Activated CD8-positive, alpha-beta memory T cell treated with anti-CD3 and anti-CD28 coated beads for 1 hour (primary cell): ENCODE measurements at places on chromosomes 13 and 19.

DNA sequence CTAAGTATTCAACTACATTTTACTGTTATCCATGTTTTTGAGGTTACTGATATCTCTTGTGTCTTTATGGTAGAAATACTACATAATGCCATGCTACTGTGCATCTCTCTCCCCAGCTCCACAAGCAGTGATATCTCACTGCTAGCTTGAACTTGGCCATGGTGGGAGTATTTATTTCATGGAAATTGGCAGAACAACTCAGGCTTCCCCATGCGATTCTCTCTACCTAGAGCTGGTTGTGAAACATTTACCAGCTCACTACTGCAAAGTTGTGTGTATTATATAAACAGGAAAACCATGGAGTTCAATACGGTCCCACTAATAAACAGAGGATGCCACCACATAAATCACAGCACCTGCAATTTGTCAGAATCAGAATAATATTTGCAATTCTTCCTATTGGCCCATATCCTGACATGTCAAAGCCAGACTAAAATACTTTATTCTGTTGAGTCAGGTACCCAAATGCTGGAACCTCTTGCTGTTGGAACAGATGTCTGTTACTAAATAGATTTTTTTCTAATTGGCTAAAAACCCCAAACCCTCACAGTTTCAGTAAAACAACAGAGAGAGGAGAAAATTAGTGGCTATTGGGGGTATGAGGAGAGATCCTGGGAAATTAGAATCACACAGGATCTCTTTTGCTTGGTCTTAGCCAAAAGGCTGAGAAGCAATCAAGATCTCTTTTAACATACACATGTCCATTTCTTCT lies 91.4 kb upstream of the SLC10A2 start:
- DNase-seq = no peak

- no peak for DNase-seq
Observed at GRCh38 chr19:13825489-13826441, 30.5 kb downstream of the ZSWIM4 start.

DNA sequence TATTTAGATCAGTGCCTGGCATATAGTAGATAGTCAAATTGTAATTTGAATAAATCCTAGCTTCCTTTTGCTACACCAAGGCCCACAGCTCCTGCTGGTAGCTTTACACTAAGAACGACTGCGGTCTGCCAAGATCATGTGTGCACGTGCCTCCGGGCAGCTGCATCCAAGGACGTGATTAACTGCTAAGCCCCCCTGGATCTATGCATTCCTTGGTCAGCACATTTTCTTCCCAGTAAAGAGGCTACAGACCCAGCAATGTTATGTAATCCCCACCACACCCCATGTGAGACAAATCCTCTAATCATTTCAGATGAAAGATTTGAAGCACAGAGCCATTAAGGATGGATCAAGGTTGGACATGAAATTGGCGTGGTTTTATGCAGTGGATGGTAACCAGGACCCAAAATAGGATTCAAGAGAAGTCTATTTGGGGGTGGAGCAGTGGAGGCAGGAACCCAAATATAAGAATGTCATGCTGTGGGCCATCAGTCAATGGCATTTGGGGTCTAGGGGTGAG lies 65.2 kb upstream of the PEG3 start:
- no peak for DNase-seq

- no peak for DNase-seq
Observed at GRCh38 chr19:48413879-48414587, 20.6 kb downstream of the GRIN2D start.

GRCh38 chr19:6425732-6426620 lies 1.4 kb upstream of the KHSRP start:
- DNase-seq = no peak

DNA sequence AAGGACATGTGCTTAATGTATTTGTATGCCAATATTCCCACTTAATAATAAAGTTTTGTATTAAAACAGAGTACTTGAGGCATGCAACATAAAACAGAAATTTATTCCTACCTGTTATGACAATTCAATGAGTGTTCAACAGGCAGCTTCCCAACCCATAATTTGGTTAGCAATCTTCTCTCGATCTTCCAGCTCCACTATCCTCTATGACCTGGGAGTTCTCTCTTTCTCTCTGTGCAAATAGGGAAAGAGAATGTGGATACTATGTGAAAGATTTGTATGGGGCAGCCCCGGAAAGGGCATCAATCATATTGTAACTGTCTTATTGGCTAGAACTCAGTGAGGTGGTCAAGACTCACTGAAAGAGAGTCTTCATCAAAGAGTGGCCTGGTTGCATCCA lies 644.9 kb upstream of the PCDH20 start:
- no peak for DNase-seq

GRCh38 chr13:22039961-22040360 lies 369.1 kb downstream of the FGF9 start:
- DNase-seq = no peak

DNA sequence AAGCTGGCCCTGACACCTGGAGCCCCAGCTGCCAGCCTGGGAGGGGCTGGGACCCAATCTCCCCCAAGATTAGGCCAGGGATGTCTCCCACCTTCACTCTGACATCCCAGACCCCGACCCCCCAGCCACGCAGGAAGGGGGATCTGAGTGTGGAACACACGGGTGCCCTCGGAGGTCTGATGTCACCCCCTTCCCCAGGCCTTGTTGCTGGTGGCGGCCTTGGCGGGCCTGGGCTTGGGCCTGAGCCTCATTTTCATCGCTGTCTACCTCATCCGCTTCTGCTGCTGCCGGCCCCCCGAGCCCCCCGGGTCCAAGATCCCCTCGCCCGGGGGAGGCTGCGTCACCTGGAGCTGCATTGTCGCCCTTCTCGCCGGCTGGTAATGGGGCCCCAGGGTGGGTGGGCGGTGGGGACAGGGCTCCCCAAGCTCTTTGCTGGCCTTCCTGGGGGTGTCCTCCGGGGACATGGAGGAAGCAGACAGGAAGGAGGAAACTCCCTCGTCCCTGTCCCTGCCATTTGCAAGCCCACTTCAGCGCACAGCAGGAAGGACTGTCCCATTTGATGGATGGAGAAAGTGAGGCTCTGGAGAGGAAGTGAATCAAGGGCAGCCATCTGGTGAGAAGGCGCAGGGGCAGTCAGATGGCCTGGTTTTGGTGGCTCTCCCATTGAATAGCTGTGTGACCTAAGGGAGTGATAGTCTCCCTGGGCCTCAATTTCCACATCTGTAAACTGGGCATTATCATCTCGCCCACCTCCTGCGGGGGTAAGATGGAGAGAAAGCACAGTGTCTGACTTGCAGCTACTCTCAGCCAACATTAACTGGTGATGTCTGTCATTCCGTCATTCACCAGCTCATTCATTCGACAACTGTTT lies 3.9 kb downstream of the TTYH1 start:
- no peak for DNase-seq

DNA sequence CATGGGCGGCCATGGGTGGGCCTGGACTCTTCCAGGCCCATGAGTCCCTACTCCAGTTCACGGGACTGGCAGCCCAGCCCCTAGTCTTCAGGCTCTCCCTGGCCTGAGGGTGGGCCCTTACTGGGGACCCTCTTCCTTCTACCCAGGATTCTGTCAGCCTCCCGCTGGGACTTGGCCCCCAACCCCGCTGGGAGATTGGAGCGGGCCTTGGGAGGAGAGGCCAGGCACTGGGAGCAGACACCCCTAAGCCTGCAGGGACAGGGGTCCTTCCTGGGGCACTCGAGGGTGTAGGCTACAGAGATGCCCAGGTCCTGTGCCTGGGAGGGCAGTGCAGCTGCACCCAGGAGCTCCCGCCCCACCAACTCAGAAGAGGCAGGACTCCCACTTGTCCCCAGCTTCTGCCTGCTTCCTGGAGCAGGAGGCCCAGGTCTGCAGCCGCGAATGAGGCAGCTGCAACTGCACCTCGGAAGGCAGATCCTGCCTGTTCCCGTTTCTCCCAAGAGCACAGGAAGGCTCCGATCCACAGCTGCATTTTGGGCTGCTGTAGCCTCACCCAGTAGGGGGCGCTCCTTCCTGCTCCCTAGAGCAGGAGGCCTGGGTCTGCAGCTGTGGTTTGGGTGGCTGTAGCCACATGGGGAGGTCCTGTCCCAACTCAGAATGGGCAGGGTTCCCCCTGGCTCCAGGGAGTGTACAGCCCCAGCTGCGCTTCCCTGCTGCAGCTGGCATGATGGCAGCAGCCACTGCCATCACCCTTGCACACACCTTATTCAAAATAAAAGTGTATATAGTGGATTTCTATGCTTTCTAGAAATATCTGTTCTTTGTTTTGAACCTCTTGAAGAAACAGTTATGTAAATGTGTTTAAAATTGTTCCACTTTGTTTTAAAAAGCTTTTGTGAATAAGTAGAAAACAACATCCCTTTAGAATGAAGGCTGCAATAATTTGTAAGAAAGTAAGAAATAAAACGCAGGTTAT lies 46.8 kb downstream of the TEX26 start:
- peak; percentile 23 for DNase-seq

DNA sequence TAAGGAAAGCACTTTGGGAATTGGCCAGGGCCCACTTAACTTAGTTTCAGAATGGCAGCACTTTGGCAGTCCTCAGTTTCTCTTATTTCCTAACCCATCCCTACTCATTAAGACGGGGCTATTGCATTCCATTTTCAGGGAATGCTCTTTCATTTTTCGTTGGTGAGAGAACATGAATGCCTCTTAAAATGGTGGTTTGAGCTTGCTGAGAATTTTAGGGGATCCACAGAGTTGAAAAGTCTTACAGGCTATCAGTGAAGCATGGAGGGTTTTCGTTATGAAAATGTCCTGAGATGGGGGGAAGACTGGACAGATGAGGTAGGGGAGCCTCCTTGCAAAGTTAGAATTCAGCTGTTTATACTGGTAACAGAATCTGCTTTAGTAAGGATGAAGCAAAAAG lies 71.4 kb downstream of the LRCH1 start:
- DNase-seq = no peak

DNA sequence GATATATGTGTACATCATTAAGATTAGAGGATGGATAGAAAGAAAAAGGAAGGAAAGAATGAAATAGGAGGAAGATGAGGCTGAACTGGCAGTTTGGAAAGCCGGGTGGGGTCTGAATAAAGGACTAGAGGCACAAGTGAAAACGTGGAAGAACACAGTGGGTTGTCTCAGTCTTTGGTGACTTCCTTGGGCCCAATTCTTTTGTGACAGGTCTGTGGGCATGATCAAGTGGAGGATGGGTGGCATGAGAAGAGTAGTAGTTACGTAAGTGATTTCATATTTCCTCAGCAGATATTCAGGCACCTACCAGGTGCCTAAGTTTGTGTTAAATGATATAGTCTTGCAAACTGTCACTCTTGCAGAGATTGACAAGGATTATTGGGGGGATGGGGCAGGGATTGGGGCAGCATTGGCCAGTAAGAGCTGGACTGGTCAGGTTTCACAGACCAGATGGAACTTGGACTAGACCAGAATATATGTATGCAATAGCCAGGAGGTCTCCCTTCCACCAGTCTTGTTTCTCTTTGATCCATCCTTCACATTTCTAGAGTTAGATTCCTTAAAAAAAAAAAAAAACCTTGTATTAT lies 2.7 kb downstream of the TPP2 start:
- no peak for DNase-seq

DNA sequence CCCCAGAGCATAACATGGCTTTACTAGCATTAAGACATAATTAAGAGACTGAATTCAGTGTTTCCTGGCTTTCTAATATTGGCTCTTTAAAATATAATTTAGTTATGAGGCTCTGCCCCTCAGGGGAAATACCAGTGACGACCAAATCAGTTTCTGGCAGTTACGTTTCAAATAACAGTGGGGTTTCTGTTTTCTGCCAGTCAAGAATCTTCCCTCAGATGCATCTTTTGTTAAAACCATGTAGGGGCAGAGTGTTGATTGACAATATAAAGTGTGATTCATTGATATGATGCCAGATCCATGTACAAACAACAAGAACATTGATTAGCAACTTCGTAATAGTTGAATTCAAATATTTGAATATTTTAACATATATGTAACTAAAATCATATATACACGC lies 1169.7 kb downstream of the DIAPH3 start:
- DNase-seq = no peak

DNA sequence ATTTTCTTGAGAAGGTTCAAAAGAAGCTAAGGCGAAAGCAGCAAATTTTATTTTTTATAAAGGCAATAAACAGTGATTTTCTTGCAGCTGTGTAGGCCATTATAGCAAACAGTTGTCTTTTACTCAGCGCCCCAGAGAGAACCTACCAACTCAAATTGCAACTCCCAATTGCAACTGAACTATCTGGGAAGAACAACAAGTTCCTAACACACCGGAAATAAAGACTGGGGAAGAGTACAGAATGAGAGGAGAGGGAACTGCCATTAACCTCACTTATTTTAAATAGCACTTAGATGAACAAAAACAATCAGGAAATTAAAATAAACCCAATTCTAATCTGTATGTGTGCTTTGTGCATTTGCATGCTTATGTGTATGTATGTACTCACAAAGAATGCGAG lies 171.1 kb downstream of the KCTD12 start:
- no peak for DNase-seq

DNA sequence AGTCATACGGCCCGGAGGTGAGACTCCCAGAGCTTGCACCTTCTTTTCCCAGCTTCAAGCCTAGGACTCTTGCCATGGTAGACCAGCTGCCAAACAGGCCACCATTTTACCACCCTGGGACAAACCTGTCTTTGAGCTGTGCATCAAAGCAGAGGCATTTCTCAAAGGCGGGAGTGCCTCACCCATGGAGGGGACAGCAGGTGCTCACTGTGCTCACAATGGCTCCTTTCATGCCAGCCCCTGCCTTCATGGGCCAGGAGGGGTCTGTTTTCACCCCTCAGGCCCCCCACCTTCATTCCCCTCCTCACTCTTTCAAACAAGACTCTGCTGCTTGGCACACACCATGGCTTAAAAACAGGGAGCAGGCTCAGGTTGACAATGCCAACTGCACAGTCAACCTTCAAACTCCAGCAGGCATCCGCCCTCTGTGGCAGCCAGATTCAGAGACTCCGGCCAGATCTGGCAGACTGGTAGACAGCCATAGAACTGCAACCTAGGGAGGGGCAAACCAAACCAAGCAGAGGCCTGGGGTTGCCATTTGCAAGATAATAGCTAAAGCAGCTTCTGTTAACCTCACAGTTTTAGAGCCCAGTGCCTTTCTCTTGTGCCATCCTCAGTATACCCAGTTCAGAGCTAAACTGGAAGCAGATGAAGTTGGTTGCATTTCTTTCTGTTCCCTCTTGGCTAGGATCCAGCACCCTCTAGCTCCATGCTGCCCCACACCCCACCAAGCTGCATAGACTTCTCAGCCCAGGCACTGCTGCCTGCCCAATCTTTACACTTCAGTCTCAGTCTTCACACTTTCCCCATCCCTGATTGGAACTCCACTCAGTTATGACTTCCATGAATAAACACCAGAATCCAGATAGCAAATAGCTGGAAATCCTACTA lies 93.9 kb upstream of the SPATA13 start:
- DNase-seq = no peak

- DNase-seq = no peak
Observed at GRCh38 chr13:102399791-102400674, 1.8 kb downstream of the FGF14 start.

- DNase-seq = no peak
Observed at GRCh38 chr19:38135150-38135998, 88.6 kb downstream of the DPF1 start.

DNA sequence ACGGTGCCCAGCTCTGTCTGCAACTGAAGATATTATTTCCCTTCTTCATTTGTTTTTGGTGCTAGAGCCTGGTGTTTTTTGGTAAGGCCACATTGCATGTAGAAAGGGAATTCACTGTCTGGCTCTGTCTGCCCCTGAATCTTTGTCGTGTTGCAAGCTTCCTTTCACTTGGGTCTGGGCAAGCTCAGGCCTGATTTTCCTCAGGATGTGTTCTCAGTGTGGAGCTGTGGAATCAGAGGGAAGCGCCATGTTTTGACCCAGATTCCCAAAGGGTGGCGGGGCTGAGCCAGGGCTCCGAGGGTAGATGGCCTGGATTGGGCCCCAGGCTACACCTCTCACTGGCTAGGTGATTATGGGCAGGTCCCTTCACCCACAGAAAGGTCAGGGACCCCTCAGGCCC lies 8.6 kb downstream of the PRKCSH start:
- DNase-seq = no peak

- DNase-seq = no peak
Observed at GRCh38 chr13:108549934-108550333, 79.5 kb upstream of the MYO16 start.
